NK-92 treated with Interleukin-12 subunit alpha and Interleukin-12 subunit beta, amount 100 ng/mL, for 24 hours (cell line): ENCODE measurements at places on chromosomes 4 and X.

DNA sequence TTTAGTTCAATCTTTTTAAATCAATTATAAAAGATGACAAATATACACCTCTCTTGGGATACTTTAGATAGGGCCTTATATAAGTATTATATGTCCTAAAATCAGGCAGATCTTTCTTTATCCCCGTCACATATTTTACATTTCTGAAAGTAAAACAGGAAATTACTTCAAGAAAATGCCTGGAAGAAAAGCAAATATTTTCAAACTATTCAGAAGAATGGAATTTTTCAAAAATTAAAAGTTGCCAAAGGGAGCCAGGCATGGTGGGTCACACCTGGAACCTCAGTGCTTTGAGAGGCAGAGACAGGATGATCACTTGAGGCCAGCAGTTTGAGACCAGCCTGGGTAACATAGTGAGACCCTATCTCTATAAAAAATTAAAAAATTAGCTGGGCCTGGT, 34.4 kb downstream of the MGARP start:
- no peak for DNase-seq

GRCh38 chr4:106038012-106038411, 142.7 kb downstream of the NPNT start:
- no peak for DNase-seq

DNA sequence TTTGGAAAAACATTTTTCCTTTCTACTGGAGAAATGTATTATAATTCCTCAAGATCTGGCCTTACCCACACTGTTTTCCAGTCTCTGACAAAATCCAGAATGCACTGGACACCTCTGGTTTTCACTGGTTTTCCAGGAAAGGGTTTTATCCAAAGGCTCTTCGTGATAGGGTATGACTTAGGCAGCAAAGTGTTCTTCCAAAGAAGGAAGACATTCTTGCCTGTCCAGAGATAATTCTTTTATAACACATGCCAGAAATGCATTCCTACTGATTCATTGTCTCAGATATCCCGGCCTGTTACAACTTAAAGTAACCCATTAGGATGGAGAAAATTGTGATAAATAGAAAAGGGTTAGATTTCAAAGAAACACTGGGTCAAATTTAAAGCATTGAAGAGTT, 2343.1 kb downstream of the PCDH7 start:
- DNase-seq = no peak

- no peak for DNase-seq
Observed at GRCh38 chr4:108900018-108900580, 137.2 kb upstream of the ETNPPL start.

GRCh38 chrX:131617182-131617581, 73.3 kb downstream of the OR13H1 start:
- DNase-seq = no peak
